ENCODE measurements at places on chromosomes 16 and 17.

GRCh38 chr16:57273359-57273758 lies 11.1 kb downstream of the PLLP start:
- no peak for DNase-seq

- no peak for DNase-seq
These were observed 89.2 kb upstream of the BRD7 start for GRCh38 chr16:50457979-50458491.

DNA sequence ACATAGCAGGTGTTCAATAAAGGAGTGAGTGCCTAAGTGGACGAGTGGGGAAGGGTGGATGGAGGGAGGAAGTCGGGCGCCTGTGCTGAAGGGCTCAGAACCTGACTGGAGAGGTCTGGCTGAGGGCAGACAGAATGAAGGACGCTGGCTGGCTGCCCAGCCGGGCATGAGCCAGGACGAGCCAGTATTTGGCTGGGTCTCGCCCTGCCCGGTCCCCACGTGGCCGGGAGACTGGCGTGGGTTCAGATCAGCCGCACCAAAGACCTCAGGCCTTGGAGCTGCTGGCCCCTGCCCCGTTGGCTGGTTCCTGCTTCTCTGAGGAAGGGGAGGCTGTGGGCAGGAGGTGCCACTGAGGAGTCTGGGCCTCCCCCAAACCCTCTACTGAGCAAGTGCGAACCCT lies 79.8 kb downstream of the ENGASE start:
- peak; percentile 59 for DNase-seq

GRCh38 chr17:27466743-27467375 lies 10.6 kb downstream of the KSR1 start:
- DNase-seq = no peak

GRCh38 chr16:5041600-5042133 lies 7.9 kb upstream of the NAGPA start:
- no peak for DNase-seq

DNA sequence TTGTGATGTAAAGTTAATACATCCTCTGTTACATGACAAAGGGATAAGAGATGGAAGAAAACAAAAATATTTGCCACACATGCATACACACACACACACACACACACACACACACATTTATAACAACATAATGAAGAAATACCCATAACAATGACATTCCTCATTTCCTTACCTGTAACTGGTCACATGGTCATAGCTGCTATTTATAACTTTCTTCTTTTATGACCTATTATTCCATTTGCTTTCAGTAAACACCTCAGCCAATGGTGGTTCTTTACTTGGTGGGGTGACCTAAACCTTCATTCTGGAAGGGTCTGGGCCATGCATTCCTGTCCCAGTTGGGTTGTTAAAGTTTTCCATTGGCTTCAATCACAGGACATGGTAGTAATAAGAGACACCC lies 5.3 kb downstream of the MT2A start:
- no peak for DNase-seq

DNA sequence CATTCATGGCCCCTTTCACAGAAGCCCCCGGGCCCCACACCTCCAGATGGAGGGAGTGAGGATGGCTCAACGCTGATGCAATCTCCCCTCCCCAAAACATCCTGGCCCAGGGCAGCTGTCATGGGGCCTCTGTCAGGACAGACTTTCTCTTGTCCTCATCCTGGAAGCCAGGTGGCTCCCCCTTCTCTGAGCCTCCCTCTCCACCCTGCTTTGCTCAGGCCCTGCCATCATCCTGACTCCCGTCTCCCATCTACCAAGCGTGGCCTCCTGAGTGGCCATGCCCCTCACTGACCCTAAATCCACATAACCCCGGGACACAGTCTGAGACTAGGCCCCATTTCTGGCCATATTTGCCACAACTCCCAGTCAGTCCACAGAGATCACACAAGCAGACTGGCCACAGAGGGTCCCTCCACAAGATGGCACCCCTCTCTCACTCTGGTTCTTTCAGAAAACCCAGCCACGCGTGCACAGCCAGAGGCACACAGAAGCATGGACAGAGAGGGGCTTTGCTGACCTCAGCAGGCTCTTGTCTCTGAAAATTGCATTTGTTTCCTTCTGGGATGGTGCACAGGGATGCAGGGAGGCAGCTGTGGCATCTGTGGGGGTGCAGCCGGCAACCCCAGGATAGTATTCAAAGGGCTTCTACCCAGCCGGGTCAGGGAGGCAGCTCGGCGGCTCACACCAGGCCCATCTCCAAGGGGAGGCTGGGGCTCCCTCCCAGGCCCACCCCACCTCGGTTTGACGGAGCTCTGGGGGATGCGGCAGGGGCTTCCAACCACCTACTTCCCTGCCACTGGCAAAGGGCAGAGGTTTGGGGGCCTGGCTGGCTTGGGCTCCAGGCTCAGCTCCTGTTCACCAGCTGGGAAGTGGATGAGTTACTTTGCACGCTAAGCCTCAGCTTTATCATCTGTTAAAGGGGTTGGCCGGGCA lies 16.9 kb downstream of the DOC2B start:
- DNase-seq = no peak

DNA sequence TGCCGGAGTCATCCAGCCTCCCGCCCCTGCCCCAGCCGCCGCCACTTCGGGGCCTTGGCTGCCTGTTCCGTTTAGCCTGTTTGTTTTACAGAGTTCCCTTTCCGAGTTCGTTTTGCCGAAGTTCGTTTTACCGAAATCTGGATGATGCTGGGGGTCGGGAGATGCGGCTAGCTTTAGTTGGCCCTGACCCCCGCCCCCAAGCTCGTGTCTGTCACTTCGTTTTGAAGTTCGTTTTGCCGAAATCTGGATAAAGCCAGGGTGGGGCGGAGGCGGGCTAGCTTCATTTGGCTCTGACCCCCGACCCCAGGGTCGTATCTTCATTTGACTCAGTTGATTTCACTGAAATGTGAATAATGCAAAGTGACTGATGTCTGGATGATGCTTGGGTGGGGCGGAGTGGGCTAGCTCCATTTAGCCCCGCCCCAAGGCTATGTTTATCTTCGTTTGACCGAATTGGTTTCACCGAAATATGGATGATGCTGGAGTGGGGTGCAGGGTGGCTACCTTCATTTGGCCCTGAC lies 591 bp downstream of the PSMD7 start:
- no peak for DNase-seq

GRCh38 chr16:1712791-1713261 lies 6.8 kb downstream of the MAPK8IP3 start:
- DNase-seq = no peak

- no peak for DNase-seq
These were observed 36.9 kb downstream of the ERN1 start for GRCh38 chr17:64092952-64093451.

DNA sequence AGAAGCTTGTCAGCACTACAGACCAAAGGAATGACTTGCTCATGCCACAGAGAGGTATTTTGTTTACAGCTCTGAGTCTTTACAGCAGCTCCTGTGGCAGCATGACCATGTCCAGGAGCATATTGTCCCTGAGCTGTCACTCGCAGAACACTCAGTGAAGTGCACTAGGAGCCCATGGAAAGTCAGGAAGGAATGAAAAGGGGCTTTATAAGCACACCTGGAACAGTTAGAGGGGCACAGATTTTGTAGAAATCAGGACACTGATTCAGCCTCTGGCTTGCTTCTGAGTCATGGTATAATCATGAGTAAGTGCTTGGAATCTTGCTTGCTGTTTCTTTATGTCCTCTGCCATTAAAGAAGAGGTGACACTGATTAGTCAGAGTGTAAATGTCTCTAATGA lies 41.0 kb downstream of the TADA2A start:
- DNase-seq = no peak

DNA sequence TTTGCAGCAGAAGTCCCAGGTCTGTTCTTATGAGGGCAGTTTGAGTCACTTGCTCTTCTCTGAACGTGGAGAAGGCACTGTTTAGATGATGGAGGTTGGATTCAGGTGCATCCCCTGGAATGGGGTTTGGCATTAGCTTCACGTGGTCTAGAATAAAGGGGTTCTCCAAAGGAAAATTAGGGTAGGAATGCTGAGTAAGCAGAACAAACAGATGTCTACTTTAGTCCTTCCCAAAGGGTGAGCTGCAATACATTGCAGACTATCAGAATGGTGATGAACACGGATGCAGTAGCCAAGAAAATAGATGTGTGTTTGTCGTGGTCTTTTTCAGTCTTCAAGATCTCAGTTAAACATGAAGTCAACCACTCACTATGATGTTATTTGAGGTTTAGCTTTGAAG lies 3.3 kb upstream of the CBLN1 start:
- DNase-seq = no peak

GRCh38 chr17:21275047-21275578 lies 9.4 kb upstream of the MAP2K3 start:
- no peak for DNase-seq

DNA sequence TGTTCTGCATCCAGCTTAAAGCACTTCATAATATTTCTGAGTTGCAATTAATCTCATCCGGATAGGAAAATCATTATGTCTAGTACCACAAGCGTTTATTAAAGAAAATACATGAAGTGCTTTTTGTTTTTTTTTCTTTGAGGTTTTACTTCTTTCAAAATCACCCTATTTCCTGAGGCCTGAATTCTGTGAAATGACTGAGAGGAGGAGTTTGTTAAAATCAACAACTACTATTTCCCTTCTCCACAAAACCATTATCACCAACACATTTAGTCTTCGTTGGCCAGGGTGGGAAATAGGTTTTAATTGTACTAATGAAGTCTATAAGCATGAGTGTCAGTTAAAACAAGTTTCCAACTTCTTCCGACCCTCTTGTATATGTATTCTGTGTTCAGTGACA lies 50.7 kb upstream of the ADCY7 start:
- no peak for DNase-seq

DNA sequence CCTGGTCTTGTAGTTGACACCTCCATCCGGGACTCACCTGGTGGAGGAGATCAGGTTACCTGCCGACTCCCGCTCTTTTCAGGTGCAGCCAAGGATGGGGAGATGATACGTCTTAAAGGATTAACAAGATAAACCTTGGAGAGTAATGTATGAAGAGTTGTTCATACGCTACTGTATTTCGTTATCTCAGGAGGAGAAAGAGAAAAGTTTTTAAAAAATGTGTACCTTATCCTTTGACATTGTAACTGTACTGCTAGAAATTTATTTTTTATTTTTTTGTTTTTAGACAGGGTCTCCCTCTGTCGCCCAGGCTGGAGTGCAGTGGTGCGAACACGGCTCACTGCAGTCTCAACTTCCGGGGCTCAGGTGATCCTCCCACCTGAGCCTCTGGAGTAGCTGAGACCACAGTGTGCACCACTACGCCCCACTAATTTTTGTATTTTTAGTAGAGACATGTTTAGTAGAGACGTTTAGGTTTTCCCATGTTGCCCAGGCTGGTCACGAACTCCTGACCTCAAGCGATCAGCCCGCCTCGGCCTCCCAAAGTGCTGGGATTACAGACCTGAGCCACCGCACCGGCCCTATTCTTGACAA lies 764 bp upstream of the SMURF2 start:
- no peak for DNase-seq

DNA sequence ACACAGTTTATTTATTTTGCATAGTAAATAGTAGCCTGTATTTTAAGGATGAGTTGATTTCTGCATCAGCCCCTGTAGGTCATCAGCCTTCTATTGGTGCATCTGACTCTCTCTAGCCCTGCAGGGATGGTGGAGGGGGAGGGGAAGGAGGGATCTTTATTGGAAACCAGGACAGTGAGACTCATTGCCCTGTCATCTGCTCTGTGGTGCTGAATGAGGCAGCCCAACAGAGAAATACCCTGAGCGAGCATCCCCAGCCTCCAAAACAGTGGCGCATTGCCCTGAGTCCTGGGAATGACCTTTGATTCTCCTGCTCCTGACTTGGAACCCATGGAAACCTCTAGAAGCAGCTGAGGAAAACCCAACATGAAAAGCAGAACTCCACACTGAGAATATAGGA lies 45.5 kb upstream of the STH start:
- DNase-seq = no peak

DNA sequence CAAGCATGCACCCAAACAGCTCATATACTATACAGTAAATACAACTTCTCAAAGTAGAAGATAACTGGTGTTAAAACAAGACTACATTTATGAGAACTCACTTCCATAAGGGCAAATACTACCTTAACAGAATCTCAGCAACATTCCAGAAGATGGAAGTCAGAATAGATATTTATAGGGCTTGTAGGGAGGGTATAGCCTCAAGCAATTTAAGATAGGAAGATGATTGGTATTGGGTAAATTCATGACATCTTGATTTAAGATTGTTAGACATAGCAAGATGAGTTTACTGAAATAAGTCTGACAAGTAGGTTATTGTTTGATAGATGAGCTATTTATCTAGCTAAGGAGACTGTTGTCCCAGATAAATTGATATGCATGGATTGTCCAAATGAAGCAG lies 250.2 kb downstream of the CDH13 start:
- DNase-seq = no peak

DNA sequence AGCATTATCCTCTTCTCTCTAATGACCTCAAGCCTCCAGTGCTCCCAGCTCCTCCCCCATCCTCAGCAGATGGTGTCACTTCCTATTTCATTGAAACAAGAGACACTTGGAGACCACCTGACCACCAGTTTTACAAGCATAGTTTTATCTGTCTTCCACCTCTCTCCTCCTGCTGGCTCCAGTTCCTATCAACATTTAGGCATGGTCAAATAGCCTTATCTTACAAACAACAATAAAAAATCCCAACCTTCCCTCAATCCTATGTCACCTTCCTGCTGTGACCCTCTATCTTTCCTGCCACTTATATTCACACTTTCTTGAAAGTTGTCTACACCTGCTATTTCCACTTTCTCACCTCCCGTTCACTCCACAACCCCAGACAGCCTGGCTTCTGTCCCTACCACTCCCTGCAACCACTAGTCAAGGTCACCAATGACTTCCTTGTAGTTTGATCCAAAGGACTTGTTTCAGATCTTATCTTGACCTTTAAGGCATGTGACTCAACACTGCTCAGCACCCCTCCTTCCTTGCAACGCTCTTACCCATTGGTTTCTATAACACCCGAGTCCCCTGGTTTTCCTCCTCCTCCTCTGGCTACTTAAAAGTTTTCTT lies 4.3 kb upstream of the NTN1 start:
- no peak for DNase-seq

- DNase-seq = no peak
These were observed 25.9 kb upstream of the SPNS3 start for GRCh38 chr17:4407851-4408250.

- DNase-seq = peak; percentile 46
These were observed 6.2 kb downstream of the ATP6V0D1 start for GRCh38 chr16:67474551-67475455.

DNA sequence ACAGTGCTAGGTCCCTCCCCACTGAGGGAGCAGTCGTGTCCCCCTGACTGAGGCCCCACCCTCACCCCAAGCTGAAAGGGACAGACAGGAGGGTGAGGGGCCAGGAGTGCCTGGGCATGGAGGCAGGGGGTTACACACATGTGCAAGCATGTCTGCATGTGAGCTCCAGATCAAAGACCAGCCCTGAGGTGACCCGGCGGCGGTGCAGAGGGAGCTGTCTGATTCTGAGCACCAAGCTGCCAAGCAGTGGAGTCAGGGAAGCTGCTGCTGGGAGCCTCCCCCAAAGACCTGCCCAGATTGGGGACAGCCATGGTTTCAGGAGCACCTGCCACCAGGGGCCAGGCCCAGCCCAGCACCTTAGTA lies 5.5 kb downstream of the DLX3 start:
- no peak for DNase-seq

- DNase-seq = no peak
These were observed 676.2 kb downstream of the CDH11 start for GRCh38 chr16:64445649-64446048.

GRCh38 chr16:64250866-64251265 lies 871.0 kb downstream of the CDH11 start:
- DNase-seq = no peak

- DNase-seq = no peak
These were observed 396.4 kb upstream of the CCL2 start for GRCh38 chr17:33858682-33859081.

GRCh38 chr17:62821189-62822079 lies 13.3 kb upstream of the MARCHF10 start:
- DNase-seq = no peak

GRCh38 chr16:89052890-89053724 lies 40.5 kb upstream of the ACSF3 start:
- peak; percentile 72 for DNase-seq
